ENCODE measurements at places on chromosomes 4 and X.

DNA sequence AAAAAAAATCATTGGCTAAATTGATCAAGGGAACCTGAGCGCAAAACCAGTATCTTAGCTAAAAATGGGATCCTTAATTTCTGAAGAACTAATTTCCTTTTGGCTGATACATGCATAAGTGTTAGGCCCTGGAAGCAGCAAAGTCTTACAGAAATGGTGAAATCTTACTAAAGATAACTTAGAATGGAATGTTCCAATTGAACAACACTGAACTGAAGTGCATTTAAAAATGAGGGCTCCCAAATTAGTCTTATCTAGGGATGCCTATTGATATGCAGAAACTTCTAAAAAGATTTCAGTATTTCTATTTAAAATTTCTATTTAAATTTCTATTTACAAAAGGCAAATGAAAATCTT, 120.7 kb upstream of the BANK1 start:
- DNase-seq: no peak

DNA sequence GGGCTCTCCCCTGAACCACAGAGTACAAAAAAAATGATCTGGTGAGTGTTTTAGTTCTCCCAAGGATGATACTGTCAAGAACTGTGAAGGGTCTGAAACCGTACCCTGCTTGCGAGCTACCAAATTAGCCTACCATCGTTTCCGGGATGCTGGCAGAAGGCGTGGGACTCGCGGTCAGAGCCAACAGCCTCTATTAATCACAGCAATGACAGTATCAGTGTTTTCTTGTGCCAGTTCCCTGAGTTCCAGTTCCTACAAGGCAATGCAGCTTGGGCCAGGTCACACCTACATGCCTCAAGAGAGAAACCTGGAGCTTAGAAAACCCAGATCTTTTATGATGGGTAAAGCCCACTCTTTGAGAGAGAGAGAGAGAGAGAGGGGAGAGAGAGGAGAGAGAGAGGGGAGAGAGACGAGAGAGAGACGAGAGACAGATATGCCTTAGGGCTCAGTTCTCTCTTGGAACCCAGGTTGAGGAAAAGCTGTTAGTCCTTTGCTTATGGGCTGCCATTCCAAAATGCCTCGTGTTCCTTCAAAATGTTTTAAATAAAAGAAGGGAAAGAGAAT, 327.8 kb downstream of the ARHGAP10 start:
- DNase-seq: no peak

- DNase-seq: no peak
These were observed 102.5 kb downstream of the HDAC8 start for GRCh38 chrX:72470117-72470516.

DNA sequence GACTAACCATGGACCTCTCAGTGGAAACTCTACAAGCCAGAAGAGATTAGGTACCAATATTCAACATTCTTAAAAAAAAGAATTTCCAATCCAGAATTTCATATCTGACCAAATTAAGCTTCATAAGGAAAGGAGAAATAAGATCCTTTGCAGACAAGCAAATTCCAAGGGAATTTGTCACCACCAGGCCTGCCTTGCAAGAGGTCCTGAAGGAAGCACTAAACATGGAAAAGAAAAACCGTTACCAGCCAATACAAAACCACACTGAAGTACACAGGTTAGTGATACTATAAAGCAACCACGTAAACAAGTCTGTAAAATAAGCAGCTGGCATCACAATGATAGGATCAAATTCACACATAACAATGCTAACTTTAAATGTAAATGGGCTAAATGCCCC, 156.6 kb downstream of the FAM13A start:
- DNase-seq: no peak

- DNase-seq: no peak
These were observed 533.6 kb upstream of the HTR2C start for GRCh38 chrX:114050075-114050796.

GRCh38 chr4:18318682-18319388, 297.3 kb upstream of the LCORL start:
- DNase-seq: no peak

GRCh38 chr4:83536362-83537272, 709 bp downstream of the GPAT3 start:
- no peak for DNase-seq

GRCh38 chr4:52995360-52996030, 133.4 kb downstream of the RASL11B start:
- no peak for DNase-seq

DNA sequence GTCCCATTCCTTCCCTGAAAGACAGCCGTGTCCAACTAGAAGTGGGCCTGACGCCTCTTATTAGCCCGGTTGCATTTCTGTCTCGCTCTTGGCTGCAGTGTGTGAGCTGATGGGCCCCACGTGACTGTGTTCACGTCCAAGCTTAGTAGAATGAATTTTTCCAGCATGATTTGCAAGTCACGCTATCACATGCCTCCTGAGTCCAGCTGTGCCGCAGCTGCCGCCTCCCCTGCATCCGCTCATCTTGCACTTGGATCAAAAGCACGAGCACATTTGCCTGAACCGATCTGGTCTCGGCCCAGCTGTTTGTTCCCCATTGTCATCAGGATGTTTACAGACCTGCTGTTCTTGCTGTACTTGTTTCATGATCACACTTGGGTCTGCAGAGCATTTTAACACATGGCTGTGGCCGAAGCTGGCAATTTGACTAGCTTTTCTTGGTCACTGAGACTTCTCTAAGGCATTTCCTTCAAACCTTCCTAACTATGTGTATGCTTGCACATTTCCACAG, 126.5 kb downstream of the KIT start:
- DNase-seq: no peak

DNA sequence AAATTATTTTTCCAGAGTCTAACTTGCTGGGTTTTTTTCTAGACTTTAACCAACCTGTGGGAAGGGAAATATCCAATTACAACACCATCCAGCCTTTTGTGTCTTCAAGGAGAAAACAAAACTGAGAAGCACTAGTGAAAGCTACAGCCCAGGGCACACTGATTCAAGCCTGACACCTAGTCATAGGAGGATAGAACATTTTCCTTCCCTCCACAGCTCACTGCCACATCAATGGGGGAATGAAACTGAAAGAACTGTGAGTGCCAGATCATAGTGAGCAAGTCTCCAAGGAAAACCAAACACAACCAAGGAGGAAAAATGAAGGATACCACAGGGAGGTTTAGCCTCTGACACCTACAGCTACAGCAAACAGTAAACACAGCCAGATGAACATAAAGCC, 43.3 kb upstream of the MAGEA8 start:
- DNase-seq: no peak

DNA sequence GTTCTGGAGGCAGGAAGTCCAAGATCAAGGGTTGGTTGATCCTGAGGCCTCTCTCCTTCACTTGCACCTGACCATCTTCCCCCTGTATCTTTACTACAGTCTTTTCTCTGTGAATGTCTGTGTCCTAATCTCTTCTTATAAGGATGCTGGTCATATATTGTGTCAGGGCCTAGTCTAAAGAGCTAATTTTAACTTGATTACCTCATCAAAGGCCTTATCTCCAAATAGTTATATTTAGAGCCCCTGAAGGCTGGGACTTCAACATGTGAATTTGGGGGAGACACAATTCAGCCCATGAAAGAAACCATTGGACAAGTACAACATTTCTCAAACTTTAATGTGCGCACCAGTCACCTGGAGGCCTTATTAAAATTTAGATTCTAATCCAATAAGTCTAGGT, 62.8 kb upstream of the DYNLT3 start:
- DNase-seq: no peak

DNA sequence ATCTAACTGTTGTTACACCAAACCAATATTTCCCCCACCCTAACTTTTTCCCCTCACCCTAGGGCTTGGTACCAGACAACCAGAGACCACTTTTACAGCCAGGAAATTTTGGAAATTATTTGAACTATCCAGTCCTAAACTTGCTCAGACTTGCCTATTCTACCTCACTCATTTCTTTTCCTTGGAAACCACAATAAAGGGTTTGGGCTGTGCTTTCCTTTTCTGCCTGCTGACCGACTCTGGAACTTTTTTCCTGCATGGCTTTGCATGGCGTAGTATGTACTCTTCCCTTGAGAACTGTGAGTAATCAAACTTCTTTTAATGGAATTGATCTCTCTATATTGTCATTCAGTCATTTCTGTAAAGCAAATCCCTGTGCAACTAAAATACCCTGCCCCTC, 516.5 kb upstream of the FTHL17 start:
- DNase-seq: no peak

GRCh38 chr4:113042502-113042901, 7.0 kb upstream of the ANK2 start:
- no peak for DNase-seq

DNA sequence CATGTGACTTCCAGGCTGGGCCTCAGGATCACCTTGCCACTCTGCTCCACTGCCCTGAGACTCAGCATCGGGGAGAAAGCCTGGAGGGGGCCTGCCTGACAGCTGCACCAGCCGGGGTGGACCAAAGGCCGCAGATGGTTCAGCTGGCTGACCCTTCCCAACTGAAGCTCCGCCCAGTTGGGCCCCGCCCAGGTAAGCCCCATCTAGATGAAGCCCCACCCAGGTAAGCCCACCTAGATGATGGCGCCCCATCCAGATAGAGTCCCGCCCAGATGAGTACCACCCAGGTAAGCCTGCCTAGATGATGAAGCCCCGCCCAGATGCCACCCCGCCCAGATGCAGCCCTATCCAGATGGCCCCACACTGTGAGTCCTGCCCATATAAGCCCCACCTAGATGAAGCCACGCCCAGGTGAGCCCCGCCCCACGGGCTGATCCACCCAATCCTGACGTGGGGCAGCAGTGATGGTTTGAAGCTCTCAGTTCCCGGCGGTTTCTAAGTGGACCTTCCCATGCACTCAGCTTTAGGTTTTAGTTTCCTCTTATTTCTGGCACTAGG, 10.0 kb downstream of the ZFYVE28 start:
- DNase-seq: peak; percentile 29

- DNase-seq: no peak
These were observed 293.4 kb downstream of the BMPR1B start for GRCh38 chr4:95050980-95051701.

GRCh38 chr4:34293459-34293858, 1950.9 kb downstream of the ARAP2 start:
- DNase-seq: no peak

Measured in RWPE1 (cell line).